ENCODE measurements at places on chromosomes 7 and 10. TPM values are rescaled to one million over a fixed set of nuclear protein-coding genes. Genes with fewer than 3 reads are reported as not detected.

DNA sequence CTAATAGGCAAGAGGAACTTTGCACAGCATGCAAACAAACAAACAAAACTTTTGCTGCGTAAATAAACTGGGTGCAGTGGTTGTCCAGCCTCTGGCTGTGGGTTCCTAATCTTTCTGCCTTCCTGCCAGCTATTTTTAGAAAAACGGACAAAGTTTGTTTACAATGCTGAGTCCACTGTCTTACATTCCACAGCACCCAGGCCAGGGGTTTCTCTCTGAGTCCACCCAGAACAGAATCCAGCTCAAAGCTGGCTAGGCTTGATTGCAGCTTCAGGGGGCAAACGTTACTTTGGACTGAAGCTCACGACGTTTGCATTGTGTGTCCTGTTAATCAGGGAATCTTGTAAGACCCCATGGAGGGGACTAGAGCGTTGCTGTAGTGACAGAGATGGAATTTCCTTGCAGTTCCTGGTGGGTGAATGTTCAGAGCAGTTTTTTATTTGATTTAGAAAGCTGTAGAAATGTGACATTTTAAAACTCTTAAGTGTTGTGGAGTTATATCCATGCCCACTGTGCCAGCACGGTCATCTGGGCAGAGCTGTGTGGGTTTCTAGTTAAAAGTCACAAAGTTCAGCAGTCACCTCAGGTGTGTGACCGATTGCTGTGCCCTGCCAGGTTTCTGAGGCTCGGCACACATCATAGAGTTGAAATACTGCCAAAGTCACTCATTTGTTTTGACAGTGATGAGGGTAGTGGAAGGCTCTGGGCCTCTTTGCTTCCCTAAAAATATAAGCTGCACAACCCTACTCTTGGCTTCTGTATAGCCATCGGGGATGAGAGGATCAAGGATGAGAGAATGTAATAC, 247.0 kb downstream of the STK31 start:
- DNase-seq: no peak

- DNase-seq: no peak
Measured at GRCh38 chr10:100993986-100994708, 5.5 kb upstream of the LZTS2 start.

The PPP1R3C gene
- total RNA-seq: 0.08 TPM

The AKR1D1 gene
- total RNA-seq: not detected

DNA sequence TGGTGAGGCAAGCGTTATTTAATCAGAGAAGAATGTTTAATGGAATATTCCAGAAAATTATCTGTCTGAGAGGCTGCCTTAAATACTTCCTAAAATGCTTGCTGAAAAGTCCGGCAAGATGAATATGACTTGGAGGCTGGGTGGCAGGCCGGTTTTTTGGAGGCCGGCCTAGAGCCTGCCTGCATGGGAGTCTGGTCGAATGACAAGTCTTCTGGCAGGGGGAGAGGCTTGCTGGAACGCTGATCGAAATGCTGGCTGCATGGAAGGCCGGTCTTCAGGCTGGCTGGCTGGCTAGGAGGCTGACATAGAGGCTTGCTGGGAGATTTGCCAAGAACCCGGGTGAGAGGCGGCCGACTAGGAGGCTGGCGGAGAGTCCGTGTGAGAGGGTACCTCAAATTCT, 135.7 kb downstream of the OR13A1 start:
- no peak for DNase-seq

- DNase-seq: no peak
Measured at GRCh38 chr7:24406789-24407299, 122.9 kb downstream of the NPY start.

DNA sequence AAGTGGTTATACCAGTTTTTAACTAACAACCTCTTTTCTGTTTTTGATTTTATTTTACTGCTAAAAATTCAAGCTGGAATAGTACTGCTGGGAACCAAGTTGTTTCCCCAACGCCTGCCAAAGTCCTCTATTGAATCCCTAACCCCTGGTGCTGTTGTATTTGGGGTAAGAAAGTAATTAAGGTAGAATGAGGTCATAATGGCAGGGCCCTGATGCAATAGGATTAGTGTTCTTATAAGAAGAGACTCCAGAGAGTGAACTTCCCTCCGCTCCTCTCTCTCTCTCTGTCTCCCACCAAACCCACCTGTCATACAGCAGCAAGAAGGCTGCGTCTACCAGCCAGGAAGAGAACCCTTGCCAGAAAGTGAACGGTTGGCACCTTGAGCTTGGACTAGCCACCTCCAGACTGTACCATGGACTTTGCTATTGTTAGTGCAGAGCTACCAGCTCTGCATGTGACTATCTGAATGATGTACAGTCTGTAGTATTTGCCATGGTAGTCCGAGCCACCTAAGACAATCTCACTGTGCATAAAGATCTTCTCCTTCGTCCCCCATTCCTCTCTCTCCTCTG, 86.5 kb upstream of the KLF6 start:
- DNase-seq: no peak

All from activated T-cell treated with anti-CD3 and anti-CD28 coated beads, Interleukin-2, amount 50 U/mL, for 4 hours (primary cell).